ENCODE measurements at places on chromosomes 2 and 18.

GRCh38 chr2:69102041-69102593 lies 89.1 kb downstream of the ANTXR1 start:
- H3K4me1 ChIP-seq, result no peaks in the 10 kb centered on the region
- H3K27ac ChIP-seq, result no peak overlapping the region
- no peak overlapping the region for H3K4me3 ChIP-seq
- H3K27me3 ChIP-seq, result peaks cover 30% of the 10 kb centered on the region

DNA sequence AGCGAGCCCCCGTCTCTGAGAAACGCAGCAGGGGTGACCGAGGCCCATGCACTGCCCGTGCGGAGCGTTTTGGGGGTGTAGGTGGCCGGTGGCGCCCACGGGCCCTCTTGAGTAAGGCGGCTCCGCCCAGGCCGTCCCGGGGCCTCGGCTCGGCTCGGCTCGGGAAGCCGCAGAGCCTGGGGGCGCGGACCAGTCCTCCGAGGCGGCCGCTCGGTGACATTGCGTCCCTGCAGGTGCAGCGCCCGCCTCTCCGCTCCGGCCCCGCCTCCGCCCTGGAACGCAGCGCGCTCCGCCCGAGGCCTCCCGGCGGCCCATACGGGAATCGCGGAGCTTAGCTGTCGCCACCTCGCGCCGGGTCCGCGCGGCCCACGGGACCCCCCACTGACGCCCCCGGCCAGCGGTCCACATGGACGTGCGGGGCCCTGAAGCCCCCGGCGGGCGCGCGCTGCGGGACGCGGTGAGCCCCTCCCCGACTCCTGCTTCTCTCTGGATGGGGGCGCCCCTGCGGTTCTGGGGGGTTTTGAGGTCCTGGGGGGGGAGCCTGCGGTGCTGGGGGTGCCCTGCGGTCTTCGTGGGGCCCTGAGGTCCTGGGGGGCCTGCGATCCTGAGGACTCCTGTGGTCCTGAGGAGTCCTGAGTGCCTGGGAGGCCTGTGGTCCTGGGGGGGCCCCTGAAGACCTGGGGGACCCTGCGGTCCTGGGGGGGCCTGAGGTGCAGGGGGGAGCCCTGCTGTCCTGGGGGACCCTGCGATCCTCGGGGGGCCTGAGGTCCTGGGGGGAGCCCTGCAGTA lies at the start of gene HSBP1L1:
Gene HSBP1L1 (plus strand): TSS at position 314 of the 789 bp plus-strand sequence. CDS start 93 bp downstream, at position 407.
- H3K27me3 ChIP-seq, result peaks cover 6% of the 10 kb centered on the region
- peak within 1 kb of the TSS; percentile 76 for H3K27ac ChIP-seq
- peaks cover 5% of the 10 kb centered on the region for H3K36me3 ChIP-seq
- peaks cover 50% of the 10 kb centered on the region for H3K4me1 ChIP-seq
- peak within 1 kb of the TSS; percentile 69 for H3K4me3 ChIP-seq
- DNase-seq, result peak; percentile 68

GRCh38 chr2:224881846-224882245 lies 160.4 kb downstream of the DOCK10 start:
- peaks cover 94% of the 10 kb centered on the region for H3K36me3 ChIP-seq
- H3K27ac ChIP-seq, result peak overlapping the region; percentile 58
- H3K4me3 ChIP-seq, result no peak overlapping the region
- peaks cover 50% of the 10 kb centered on the region for H3K4me1 ChIP-seq

DNA sequence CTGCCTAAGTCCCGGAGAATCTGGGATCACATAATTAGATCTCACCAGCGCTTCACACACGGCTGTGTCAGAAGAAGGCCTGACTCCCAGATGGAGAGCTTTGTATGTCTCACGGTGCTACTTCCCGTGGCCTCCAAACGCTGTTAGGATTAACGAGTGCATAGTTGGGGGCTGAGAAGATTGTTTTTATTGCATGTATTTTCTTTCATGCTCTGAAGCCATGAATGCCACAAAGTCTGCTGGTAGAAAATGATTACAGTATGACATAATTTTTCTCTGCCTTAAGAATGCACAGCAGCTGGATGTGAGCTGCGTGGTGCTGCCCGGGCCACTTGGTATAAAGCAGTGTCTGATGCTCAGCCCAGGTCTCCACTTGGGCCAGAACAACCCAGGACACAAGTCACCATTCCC lies 166.5 kb downstream of the SEPTIN10 start:
- no peak overlapping the region for H3K27ac ChIP-seq
- H3K4me1 ChIP-seq, result no peaks in the 10 kb centered on the region
- no peaks in the 10 kb centered on the region for H3K36me3 ChIP-seq

- H3K36me3 ChIP-seq, result peaks cover 69% of the 10 kb centered on the region
- peak; percentile 79 for DNase-seq
- peak overlapping the region; percentile 58 for H3K4me3 ChIP-seq
Observed at GRCh38 chr2:98664323-98664722, 55.9 kb downstream of the UNC50 start.

GRCh38 chr2:148161909-148162435 lies 141.1 kb downstream of the MBD5 start:
- no peaks in the 10 kb centered on the region for H3K27me3 ChIP-seq
- no peak overlapping the region for H3K27ac ChIP-seq

DNA sequence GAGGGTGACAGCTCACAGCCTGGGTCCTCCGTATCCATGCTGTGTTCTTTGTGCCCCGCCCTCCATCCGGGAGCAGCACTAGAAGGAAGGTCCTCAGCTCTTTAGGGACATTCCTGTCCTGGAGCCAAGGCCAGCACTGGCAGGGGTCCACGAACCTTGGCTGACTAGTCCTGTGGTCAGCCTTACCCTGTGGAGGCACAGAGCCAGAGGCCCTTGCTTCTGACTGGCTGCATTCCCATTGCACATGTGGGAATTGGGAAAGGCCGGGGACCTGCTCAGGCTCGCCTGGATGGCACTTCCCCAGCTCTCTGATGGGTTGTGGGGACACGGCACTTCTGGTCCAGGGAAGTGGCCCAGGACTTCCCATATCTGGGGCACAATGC lies 24.9 kb upstream of the RHOB start:
- H3K27me3 ChIP-seq, result peaks cover 10% of the 10 kb centered on the region
- H3K36me3 ChIP-seq, result no peaks in the 10 kb centered on the region
- peaks cover 33% of the 10 kb centered on the region for H3K4me1 ChIP-seq
- H3K4me3 ChIP-seq, result no peak overlapping the region
- DNase-seq, result no peak
- H3K27ac ChIP-seq, result no peak overlapping the region

- no peak overlapping the region for H3K4me3 ChIP-seq
- peak overlapping the region; percentile 52 for H3K27ac ChIP-seq
- H3K36me3 ChIP-seq, result peaks cover 28% of the 10 kb centered on the region
- no peak for DNase-seq
- H3K27me3 ChIP-seq, result no peaks in the 10 kb centered on the region
- H3K4me1 ChIP-seq, result peaks cover 49% of the 10 kb centered on the region
Observed at GRCh38 chr2:25279091-25279651, 62.6 kb downstream of the DNMT3A start.

- no peak overlapping the region for H3K4me3 ChIP-seq
- H3K36me3 ChIP-seq, result peaks cover 2% of the 10 kb centered on the region
- H3K27ac ChIP-seq, result no peak overlapping the region
- no peak for DNase-seq
Observed at GRCh38 chr18:44857081-44857480, 176.4 kb downstream of the SETBP1 start.
